ENCODE measurements at places on chromosomes 2 and 18.

GRCh38 chr2:43278564-43279220 lies 52.3 kb upstream of the ZFP36L2 start:
- no peak for DNase-seq

GRCh38 chr2:143476336-143477087 lies 347.3 kb downstream of the ARHGAP15 start:
- DNase-seq: no peak

DNA sequence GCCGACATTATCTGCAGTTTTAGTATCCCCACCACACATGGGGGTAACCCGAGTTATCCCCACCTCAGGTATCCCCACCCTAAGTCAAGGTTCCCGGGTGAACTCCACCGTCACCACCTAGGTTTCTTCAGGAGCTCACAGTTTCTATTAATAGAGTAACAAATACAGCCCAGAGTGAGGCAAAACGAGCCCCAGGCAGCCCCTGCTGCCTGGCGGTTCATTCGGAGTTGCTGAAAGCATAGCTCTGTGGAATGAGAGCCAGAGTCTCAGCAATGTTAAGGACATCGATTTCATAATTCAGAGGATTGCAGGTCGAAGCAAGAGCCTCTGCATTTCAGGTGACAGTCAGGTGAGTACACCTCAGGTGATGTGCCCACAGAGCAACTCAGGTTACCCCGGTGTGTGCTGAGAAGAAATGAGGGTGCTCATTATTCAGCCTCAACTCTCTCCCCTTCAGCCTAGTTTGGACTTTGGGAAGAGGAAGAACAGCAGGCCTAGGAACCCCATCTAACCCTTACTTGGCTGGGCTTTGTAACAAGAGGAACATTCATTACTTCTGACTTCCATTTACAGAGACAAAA lies 10.7 kb downstream of the SATB2 start:
- DNase-seq: no peak

DNA sequence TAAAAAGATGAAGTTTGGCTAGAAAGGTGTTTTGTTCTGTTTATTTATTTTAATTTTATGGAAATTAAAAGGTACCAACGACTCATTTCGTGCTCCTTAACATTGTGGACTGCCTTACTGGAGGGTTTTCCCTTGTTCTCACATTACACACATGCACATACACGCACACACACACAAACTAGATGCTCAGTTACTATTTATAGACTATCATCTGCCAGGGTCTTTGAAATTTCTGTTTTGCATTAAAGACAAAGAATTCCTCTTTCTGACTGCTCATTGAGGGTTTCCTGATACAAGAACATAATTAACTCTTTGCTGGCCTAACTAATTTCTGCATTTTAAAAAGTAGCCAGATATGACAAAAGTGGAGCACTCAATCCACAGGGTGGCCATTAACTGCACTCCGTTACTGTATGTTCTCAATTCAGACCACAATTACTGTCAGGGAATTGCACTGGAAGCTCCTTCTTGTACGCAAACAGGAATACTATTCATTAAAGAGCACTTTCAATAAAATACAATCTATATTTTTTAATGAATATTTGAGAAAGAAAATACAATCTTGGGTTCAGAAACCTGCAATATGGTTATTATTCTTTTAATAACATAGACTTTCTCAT lies 366.9 kb upstream of the GALNT5 start:
- no peak for DNase-seq

DNA sequence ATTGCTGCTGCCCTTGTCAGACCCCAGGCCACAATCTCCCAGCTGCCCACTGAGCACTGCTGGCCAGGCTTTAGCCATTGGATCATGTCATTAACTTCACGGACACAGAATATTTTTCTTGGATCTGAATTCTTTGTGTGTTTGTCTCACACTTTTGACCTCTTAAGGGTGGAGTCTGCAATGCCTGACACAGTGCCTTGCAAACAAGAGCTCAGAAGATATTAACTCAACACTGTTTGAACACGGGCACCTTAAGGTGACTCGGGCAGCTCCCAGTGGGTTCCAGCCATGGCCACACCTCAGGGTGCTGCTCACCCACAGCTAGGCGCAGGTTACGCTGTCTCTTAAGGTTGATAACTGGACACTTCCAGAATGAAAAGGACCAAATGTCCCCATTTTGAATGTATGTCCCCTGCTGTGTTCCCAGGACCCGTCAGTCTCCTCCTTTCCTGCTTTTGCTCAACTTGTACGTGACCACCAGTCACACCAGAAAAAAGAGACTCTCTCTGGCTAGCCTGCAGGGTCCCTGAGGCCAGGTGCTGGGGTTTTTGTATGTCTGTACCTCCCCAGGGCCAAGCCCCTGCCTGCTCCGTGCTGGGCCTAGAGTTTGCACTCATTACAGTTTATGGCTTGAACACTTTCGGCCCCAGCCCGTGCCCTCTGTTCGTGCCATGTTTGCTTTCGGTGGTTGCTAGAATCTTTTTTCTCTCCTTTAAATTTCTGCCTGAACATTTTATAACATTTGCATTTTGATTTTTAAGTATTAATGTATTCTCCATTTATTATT lies 33.4 kb upstream of the TMEM131 start:
- no peak for DNase-seq

GRCh38 chr2:33077844-33078243 lies 131.1 kb downstream of the LTBP1 start:
- no peak for DNase-seq

DNA sequence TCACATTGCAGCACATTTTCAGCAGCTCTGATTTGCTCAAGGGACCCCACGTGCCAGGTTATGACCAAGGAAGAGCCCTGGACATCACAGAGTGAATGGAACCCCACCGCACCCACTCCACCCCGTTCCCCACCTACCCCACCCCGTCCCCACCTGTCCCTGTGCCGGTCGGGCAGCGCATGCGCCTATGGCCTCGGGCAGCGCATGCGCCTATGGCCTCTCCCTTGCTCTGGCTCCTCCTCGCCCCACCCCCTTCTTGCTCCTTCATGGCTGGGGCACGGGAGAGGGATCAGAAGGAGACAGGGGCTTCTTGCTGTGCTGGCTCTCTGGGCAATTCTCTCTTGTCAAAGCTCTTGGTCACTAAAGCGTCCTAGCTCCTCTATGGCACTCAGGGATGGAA lies 371.8 kb upstream of the HS6ST1 start:
- no peak for DNase-seq

- no peak for DNase-seq
Measured at GRCh38 chr18:10121786-10122515, 208.1 kb downstream of the VAPA start.

GRCh38 chr18:36752929-36753865 lies 75.6 kb downstream of the TPGS2 start:
- no peak for DNase-seq

GRCh38 chr18:12880541-12880910 lies 3.5 kb downstream of the PTPN2 start:
- peak; percentile 33 for DNase-seq

GRCh38 chr2:16073471-16073870 lies 133.1 kb downstream of the MYCN start:
- DNase-seq: no peak

- no peak for DNase-seq
Measured at GRCh38 chr2:187215532-187216240, 232.4 kb downstream of the CALCRL start.

DNA sequence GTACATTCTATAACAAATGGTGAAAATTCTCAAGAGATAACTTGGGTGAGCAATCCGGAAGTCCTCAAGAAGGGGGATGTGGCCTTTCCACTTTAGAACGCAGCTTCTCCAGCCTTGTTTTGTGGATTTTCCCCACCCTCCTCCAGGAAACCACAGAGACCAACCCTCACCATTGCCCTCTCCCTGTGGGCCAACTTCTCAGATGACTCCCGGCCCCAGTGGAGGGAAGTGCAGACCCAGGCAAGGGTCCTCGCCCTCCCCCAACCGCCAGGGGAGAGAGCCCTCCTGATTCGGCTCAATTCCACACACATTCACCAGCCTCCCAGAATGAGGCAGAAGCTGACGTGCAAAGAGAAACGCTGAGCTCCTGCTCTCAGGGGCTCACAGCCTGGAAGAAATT lies 277.2 kb downstream of the EIPR1 start:
- no peak for DNase-seq

GRCh38 chr2:17271416-17271815 lies 246.8 kb downstream of the RAD51AP2 start:
- DNase-seq: no peak
